ENCODE measurements at places on chromosomes 11 and 22.

DNA sequence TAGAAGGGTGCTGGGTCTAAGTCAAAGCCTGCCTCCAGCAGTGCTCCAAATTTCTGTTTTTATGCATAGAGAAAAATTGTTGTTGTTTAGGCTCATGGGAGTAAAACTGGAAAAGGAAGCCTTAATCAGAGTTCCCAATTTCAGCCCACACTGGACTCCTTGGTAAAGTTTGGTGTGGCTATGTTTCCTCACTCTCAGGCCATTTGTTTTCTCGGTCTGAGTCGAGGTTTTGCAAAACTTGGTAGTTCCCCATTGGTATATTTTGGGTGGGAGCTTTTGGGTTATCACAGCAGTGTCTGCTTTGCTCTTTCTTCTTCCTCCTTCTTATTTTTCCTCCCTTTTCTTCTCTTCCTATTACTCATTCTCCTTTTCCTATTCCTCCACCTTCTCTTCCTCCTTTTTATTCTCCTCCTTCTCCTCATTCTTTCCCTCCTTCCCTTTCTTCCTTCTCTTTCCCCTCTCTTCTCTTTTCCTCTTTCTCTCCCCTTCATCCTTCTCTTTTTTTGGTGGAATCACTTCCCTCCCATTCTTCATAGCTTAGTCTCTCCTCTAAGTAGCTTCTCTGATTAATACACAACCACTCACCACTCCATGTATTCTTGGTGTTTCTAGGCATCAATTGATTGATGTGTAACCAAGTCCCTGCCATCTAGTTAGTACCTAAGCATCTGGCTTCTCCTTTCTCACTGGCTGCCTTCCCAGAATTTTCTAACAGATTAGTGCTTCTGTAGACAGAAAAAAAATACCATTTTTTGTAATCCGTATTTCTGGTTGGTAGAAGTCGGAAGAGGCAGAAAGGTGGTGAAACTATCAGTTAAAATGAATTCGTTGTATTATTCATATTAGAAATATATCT, 10.1 kb downstream of the SLC5A1 start:
- no peak for DNase-seq

- DNase-seq, result no peak
Observed at GRCh38 chr11:69327741-69328191, 33.8 kb downstream of the MYEOV start.

DNA sequence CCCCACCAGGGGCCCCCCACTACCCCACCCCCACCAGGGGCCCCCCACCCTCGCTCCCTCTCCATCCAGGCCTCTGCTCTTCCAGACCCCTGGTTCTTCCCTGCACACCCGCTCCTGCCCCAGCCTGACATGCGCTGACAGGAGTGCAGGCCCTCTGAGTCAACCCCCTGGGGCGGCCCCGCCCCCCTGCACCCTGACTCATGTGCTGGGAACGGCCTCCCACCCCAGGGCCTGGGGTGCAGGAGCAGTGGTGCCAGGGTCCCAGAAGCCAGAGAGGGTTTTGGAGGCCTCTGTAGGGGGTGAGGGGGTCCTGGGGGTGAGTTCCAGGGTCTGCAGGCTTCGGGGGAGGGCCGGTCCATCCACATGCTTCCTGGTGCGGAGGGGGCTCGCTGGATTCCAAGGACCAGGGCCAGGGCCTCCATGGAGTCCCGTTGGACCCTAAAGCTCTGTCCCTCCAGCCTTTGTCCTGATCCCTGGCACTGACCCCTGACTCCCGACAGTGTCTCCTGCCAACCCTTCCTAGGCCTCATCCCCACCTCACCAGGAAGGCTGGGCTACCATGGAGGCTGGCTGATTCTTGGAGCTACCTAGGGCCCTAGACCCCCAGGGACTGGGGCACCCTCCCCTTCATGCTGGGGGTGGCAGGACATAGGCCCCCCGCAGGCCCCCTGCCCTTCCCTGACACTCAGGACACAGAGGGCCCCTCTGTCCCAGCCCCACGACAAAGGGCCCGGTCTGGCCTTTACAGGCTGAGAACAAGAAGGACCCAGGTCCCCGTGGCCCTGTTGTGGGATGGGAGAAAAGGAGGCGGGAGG, 583 bp upstream of the PKP3 start:
- no peak for DNase-seq

GRCh38 chr11:34468209-34468841, 29.6 kb downstream of the CAT start:
- no peak for DNase-seq

DNA sequence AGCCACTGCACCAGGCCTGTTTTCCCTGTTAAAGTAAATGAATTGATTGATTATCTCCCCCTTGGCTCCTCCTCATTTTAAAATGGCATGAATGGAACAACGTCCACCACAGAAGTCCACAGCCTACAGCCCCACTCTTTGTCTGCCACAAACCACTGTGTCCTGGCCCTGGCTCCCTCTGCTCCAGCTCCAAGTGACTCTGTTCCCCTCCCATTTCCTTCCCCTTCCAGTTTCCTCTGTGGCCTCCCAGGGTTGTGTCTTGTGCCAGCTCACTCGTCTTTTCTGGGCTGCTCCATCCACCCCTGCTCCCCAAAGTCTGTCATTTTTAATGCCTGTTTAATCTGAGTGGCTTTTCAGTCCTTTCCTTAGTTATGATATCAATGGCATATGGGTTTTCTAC, 52.4 kb upstream of the CD5 start:
- DNase-seq, result no peak

DNA sequence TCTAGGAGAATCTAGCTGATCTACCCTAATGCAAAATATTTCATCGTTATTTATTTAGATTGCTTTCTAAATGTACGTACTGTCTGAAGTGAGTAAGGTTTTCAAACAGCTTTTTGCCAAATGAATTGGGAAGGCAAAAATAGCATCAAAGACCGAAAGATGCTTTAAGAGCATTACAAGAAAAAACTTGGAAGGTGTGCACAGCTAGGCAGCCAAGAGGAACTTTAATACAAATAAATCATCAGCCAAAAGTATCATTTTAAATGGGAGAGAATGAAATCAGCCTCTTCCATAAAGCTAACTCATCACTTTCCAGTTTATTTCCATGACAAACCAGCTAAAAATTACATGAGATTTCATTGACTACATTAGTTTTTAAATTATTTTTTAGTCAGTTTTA, 30.2 kb upstream of the CFAP300 start:
- no peak for DNase-seq

DNA sequence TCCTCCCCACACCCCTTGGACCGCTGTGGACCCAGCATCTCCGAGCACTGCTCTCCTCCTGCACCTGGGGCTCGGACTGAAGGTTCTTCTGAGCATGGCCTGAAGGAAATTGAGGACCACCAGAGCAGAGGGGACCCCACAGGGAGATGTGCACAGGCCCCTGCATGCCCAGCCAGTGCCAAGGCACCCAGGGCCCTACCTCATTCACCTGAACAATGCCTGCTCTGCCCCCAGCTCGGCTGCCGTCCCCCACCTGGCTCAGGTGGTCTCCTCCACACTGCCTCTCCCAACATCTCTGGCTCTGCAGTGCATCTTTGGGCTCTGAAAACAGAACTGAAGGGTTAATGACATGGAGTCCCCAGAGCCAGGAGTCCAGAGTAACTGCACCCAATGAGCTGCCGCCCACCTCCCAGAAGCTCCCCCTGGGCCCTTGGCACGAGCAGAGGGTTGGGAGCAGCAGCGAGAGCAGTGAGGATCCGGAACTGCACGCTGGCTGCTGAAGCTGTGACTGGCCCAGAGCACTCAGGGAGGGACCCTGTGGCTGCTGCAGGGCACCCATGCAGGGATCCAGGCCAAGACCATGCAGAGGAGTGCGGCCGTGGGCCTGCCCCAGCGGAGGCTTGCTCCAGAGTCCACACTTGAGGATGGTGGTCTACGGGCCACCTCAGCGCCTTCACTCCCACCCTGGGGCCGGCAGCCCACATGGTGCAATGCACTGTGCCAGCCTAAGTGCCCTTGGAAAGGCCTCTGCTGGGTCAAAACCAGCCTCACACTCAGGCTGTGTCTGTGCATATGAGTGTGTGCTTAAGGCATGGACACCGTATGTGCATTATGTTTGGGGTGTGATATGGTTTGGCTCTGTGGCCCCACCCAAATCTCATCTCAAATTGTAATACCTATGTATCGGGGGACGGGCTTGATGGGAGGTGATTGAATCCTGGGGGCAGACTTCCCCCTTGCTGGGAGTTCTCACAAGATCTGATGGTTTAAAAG, 686.1 kb downstream of the TBC1D22A start:
- DNase-seq, result no peak

DNA sequence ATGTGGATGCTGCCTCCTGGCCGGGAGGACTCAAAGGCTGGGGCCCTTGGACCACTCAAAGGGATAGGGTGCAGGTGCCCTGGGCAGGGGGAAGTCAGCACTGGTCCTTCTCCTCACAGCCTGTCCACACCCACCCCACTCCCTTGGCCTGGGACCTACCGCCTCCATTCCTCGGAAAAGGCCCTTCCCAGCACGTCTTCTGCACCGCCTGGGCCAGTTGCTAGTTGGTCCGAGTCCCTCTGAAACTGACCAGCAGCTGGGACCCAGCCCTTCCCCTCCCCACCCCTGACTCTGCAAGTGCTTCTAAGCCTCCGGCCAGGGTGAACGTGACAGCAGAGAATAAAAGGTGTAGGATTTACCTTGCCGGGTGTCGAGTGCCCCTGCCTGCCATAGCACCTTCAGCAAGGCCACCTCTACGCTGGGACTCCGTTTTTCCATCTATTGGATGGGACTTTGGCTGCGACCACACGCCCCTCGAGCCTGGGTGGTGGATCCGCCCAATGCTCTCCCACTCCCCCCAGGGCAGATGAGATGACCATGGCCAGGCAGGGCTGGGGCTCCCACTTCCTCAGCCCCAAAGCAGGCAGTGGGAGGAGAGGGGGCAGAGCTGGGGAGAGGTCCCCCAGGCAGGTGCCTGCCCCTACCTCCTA, 37.3 kb downstream of the OSBPL5 start:
- no peak for DNase-seq

DNA sequence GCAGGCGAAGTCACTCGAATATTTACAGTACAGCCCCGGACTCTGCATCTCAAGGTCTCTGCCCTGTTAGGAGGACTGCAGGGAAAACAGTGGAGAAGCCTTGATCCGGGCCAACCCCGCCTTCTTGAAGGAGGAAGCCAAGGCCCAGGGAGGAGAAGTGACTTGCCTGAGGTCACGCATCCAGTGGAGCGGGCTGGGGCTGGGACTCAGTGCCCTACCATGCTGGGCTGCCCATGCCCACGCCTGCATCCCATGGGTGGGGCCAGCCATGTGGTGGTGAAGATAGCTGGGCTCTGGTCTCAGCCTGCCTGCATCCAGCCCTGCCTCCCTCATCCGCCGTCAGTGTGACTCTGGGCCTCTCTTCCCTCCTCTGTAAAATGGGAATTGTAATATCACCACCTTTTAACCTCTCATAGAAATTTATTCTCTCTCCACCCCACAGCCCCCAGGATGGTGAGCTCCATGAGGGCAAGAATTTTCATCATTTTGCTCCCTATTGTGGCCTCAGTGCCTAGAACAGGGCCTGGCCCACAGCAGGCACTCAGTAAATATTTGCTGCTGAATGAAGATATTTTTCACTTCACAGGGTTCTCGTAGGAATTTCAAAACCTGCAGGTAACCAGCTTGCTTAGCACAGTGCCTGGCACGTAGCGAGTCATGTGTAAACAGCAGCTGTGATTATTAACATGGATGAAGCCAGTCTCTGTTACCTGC, 57.3 kb downstream of the OTOG start:
- no peak for DNase-seq

DNA sequence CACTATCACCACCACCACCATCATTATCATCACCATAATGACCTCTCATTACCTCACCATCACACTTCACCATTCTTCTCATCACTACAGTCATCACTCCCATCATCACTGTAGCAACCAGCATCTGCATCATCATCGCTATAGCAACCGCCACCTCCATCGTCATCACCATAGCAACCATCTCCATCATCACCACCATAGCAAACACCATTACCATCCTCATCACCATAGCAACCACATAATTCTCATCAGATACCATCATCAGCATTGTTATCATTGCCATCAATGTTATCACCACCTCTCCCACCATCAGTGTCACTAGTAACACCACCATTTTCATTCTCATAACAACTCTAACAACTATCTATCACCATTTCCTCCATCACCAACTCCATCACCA, 23.1 kb upstream of the CD82 start:
- DNase-seq, result no peak

- DNase-seq, result no peak
Observed at GRCh38 chr22:26979294-26979693, 321.9 kb downstream of the MIAT start.

DNA sequence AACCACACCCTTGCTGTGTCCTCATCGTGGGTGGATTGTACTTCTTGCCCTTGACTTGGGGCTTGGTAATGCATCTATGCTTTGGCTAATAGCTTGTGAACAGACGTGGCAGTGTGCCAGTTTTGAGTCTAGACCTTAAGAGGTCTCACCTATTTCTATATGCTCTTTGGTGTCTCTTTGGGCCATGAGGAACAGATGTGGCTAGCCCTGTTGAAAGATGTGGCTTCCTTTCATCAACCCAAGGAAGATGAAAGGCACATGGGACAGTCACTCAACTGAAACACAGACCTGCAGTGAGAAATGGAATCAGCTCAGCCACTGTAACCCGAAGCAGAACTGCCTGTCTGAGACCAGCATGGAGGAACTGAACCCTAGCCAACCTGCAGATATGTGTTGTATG, 7.9 kb upstream of the NELL1 start:
- no peak for DNase-seq

DNA sequence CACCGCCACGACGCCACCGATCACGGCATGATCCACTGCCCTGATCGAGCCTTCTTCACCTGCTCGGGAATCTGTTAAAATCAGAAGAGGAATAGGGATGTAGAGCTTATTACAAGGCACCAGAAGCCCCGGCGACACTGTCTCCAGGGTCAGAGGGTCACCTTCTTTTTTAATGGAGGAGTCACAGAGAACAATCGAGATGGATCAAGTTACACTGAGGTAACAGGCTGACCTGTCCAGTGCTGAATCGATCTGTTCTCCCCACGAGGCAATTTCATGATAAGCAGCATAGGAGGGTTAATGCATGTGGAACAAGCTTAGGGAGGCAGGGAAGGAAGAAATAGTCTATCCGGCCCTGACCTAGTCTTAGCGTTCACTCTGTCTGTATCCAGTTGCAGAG, 325.5 kb downstream of the CADM1 start:
- DNase-seq, result no peak

- no peak for DNase-seq
Observed at GRCh38 chr11:119852741-119853140, 123.7 kb upstream of the NECTIN1 start.

- DNase-seq, result no peak
Observed at GRCh38 chr11:15705891-15706290, 591.2 kb downstream of the INSC start.
